ENCODE measurements at places on chromosomes 7 and 10.

DNA sequence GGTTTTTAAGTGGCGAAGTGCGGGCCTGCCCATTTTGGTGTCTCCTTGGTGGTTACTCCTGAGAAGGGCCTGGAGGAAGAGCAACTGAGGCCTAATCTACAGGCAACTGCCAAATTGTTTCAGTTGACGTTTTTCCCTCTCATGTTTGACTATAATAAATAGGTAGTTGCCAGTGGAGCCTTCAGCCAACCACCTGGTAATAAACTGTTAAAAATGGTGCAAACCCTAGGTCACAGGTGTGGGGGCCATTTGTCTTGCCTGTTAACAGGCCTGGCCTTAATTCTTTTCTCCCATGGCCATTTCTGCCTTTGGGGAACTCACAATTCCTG lies 3.7 kb downstream of the IKZF1 start:
- DNase-seq: no peak

DNA sequence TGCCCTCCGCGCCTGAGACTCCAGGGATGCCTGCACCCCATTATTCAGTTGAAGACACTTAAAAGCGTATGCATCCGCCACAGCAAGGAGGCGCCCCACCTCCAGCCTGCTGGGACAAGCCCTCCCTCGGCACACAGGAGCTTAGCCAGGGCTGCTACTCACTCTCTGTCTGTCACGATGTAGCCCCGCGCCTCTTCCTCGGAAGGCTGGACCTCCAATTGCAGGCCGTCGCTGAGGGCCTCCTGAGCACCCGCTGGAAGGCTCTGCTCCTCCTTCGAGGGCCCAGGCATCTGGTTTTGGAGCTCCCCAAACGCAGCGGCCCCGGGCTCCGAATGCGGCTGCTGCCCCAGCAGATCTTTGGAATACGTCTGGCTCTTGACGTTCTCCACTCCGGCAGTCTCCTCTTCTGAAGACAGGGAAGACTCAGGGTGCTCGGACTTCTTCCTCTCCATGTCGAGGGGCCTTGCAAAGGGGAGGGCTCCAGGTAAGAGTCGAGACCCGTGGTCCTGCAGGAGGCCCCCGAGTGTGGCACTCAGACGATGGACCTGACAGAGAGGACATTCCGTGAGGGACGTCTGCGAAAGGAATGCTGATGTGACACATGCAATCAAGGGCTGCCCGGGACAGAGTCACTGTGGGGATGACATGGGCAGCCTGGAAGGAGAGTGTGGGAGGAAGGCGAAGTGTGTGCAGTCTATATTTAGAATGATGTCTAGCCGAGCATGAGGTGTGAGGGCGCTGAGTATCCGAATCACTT lies 453.9 kb downstream of the PTPRN2 start:
- no peak for DNase-seq

GRCh38 chr7:18684916-18685315 lies 189.4 kb downstream of the HDAC9 start:
- no peak for DNase-seq

DNA sequence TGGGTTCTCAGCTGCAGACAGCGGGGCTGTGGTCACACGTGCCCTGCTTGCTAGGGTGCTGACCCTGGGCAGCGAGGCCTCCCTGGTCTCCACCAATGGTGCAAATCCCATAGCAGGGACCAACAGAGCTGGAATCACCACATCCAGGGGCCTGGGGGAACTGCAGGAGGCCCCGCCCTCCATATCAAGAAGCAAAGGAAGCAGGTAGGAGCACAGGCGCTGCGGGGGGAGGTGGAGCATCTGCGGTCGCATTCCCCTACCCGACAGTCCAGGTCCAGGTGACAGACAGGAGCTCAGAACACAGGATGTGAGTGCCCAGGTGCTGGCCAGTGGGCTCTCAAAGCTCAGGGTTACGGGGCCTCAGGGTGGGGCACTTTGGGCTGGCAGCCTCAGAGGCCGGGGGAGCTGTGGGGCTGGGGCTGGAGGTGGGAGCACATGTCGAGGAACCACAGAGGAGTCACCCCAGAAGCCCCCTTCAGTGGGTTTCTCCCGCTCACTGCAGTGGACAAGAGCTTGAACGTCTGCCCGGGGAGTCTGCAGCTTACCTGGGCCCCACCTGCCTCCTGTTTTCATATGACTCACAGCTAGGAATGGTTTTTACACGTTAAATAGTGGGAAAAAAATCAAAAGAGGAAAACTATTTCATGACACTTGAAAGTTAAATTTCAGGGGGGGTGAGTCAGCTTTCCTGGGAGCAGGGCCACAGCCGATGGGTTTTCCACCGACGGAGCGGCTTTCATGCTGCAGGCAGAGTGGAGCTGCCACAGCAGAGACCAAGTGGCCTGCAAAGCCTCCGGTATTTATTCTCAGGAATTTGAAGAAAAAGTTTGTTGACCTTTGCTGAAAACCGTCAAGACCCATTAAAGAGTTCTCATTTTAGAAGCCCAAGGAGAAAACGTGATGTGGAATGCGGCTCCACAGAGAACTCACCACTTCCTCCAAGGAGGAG lies 148.7 kb upstream of the PPP2R2D start:
- DNase-seq: no peak

DNA sequence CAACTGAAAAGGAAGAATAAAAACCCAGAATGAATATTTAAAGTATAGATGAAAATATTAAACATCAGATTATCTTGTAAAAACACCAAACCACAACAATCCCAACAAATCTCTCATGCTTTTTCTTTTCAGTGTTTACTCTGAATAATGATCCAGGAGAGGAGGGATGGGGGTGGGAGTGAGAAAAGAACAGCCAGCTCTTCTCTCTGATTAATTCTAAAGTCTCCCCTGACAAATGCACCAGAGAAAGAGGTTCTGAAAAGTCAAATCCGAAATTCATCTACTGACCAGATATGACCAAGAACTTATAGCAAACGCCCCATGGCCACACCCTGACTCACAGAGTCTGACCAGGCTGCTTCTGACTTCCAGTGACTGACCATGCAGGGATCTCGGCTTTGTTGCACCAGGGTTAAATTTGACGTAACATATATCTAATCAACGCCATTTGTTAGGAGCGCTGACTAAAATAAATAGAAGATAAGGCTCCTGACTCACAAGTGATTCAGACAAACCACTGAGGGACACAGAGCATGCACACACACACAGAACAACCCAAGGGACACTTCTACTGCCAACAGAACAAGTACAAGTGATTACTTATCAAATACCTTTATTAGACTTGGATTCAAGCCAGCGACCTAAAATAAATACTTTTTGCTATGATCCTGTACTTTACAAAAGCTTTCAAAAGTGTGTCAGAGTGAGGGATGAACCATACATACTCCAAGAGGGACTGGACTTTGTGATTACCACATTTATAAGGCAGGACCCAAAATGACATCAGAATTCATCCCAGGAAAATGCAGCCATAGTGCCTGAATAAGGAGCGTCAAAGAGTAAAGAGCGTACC lies 9.3 kb upstream of the SPOCK2 start:
- no peak for DNase-seq

- no peak for DNase-seq
Measured at GRCh38 chr10:36534471-36535002, 590.9 kb upstream of the ANKRD30A start.

GRCh38 chr10:75355706-75356105 lies 45.9 kb downstream of the ZNF503 start:
- DNase-seq: no peak

DNA sequence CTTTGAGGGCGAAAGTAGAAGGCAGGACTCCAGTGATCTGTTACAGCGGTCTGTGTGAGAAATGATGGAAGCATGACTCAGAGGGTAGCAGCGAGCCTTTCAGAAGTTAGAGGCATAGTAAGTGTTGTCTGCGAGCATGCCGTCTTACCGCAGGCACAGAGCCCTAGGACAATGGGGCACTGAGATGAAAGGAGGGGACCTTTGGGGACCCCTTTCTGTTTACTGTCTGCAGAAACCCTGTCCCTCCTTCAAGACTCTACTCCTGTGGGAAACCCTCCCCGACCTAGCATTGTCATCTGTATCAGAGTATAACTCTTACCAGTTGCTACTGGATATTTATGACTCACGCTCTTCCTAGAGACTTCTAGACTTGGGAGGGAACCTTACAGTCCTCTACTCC lies 87.2 kb upstream of the AGK start:
- DNase-seq: no peak

DNA sequence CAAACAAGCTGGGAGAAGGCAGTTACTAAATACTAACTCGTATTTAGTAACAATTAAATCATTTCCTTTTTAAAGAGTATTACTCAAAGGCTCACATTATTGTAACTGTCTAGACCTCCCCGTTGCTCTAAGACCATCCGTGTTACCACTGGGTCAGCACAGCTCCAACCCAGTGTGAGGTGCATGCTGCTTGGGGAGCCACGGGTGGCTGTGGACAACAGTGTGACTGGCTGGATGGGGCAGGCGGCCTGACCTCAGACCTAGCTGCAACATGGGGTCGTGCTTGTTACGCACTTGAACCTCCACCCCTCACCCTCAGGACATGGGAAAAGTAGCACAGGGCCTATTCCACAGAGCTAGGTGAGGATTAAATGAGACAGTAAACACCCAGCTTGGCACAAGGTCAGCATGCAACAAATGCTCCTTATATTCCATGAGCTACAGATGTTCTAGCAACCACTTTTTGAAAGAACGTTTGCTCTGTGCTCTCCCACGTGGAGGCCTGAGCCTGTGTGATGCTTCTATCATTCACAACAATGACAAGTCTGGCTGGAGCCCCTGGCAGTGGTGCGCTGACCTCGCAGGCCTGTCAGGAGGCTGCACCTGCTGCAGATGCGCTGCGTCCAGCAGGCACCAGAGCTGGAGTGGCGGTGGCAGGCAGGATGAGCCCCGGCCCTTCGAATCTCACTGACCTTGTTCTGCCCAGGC lies 135.7 kb downstream of the PKD1L1 start:
- no peak for DNase-seq
